ENCODE measurements at places on chromosomes 7 and 10.

DNA sequence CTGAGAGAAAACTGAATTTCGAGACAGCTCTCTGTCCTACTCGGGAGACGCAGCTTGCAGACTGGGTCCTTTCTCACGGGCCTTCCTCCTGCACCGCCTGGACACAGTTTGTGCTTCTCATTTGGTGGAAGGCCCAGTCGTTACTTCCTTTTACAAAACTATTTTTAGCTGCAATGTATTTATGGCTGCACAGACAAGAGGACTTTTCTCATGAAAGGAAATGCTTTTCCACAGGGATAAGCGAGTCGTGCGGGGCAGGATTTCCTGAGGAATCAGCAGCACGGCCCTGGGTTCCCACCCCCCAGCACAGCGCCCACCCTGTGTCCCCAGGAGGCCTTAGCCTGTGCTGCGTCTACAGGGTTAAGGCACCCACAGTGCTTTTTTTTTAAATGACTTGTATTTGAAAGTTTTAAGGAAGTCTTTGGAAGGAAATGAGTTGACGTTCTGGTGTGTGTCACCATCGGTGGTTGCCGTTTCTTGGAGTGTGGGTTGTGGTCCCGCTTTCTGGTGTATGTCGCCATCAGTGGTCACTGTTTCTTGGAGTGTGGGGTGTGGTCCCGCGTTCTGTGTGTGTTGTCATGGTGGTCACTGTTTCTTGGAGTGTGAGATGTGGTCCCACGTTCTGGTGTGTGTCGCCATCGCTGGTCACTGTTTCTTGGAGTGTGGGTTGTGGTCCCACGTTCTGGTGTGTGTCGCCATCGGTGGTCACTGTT lies 50.9 kb downstream of the INPP5A start:
- peak; percentile 79 for DNase-seq

- no peak for DNase-seq
Observed at GRCh38 chr10:77223526-77224460, 413.8 kb downstream of the KCNMA1 start.

DNA sequence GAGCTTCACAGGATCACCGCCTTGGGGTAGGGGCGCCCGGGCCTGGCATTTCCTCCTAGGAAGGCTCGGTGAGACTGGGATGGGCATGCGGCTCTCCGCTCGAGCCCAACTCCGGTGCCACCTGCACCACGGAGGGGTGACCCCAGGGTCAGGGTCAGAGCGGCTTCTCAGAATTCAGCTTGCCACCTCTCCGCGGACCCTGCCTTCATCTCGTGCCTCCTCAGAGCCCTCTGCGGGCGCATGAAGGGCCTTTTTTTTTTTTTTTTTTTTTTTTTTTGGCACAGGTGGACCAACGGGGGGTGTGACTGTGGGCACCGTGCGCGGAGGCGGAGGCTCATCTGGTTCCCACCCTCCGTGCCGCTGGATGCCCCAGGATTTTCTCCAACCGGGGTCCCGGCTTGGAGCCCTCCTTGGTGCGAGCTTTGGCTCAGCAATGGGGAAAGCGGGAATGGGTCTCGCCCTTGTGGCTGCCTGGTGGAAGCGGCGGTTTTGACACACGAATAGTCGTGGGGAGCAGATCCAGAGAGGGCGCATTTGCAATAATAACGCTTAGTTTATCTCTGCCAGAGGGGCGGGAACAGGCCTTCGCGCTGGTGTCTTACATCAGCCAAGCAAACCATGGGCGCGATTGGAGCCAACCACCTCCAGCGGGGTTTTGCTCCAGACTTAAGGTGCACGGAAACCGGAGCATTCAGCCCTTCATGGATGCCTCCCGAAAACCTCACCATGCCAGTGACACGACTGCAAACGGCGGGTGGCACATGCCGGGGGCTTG lies 5.0 kb upstream of the TNRC18 start:
- DNase-seq = no peak

DNA sequence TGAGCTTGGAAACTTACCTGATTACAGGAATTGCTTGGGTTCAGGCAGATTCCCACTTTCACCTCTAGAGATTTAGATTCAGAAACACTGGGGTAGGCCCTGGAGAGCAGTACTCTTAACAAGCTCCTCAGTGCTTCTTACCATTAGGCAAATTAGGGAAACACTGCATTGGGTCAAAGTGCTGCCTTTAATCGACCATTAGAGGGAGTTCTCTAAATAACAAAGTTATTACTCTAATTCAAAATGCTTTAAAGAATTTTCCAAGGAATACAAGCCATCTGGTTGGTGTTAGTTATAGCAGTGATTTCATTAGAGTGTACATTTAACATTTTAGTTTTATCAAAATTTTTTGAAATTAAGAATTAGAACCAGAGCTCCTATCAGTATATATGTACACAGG lies 324.5 kb downstream of the GFRA1 start:
- DNase-seq = no peak

DNA sequence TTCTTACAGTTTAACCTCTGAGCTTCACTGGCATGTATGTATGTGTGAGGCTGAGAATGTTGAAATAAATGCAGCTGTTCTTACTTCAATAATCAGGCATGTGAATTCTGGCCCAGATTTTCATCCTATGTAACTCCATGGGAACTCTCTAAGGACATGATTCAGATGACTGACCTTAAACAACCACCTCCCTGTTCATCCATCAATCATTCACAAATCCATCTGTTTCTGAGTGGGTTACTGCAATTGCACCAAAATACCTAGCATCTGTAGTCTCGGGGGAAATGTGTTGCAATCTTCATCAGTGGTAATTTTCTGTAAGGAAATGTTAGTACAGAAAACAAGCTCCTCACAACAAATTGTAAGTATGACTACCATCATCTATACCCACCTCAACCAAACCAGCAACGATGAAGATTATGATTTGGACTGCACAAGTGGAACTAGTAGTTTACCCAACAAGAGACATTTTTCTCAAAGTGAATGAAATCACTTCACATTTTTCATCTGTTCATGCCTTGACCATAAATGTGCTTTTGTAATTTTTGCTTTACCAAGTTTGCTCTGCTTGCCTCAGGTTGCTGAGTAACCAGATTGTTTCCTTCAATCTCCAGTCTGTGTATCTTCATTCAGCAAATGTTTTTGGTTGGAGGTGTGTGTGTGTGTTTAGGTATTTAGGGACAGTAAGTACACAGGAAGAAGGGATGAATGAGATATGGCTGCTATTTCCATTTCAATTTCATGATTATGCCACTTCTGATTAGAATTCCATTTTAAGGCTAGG lies 65.7 kb upstream of the FZD8 start:
- no peak for DNase-seq

GRCh38 chr7:1938788-1939433 lies 268.8 kb downstream of the ELFN1 start:
- peak; percentile 26 for DNase-seq

DNA sequence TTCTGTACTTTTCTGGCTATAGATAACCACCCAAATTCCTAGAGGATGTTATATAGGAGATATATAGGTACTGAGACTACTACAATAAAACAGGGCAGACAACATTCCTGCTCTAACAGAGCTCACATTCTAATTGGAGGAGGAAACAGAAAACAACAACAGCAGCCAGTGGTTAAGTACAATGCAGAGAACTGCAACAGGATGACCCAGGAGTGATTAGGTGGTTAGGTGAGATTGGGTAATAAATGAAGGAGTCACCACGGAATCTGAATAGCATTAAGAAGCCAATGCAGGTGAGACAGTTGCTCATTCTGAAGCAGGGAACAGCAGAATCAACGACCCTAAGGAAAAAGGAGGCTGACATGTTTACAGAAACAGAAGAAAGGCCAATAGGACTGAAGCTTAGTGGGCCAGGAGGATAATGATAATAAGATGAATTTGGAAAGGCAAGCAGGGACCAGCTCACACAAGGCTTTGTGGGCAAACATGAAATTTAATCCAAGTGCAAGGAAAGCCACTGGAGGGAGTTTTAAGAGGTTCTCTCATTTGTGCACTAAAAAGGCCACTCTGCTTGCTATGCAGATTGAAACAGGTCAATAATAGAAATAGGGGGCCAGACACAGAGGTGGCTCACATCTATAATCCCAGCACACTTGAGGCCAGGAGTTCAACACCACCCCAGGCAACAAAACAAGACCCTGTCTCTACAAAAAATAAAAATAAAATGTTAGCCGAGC lies 16.9 kb upstream of the REEP3 start:
- DNase-seq = no peak

- DNase-seq = no peak
Observed at GRCh38 chr7:155203059-155203881, 94.4 kb upstream of the INSIG1 start.

- no peak for DNase-seq
Observed at GRCh38 chr10:71138166-71138830, 74.1 kb upstream of the UNC5B start.

- no peak for DNase-seq
Observed at GRCh38 chr7:128041203-128041602, 10.0 kb upstream of the LRRC4 start.

GRCh38 chr10:1110674-1111119 lies 54.5 kb downstream of the WDR37 start:
- DNase-seq = no peak

- peak; percentile 7 for DNase-seq
Observed at GRCh38 chr7:1668396-1669063, 1.5 kb upstream of the ELFN1 start.

DNA sequence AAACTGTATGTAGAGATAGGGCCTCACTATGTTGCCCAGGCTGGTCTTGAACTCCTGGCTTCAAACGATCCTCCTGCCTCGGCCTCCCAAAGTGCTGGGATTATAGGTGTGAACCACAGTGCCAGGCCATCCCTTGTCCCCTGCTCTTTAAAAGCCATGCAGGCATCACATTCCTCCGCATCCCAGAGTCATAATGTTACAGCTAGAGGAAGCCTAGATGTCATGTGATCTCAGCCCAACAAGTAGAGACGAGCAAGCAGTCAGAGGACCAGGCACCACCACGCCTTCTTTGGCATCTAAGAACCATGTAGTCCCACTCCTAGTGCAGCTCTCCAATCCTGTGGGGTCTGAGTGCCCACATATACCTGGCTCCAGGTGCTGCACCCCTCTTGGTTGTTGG lies 13.1 kb downstream of the PODXL start:
- DNase-seq = no peak

DNA sequence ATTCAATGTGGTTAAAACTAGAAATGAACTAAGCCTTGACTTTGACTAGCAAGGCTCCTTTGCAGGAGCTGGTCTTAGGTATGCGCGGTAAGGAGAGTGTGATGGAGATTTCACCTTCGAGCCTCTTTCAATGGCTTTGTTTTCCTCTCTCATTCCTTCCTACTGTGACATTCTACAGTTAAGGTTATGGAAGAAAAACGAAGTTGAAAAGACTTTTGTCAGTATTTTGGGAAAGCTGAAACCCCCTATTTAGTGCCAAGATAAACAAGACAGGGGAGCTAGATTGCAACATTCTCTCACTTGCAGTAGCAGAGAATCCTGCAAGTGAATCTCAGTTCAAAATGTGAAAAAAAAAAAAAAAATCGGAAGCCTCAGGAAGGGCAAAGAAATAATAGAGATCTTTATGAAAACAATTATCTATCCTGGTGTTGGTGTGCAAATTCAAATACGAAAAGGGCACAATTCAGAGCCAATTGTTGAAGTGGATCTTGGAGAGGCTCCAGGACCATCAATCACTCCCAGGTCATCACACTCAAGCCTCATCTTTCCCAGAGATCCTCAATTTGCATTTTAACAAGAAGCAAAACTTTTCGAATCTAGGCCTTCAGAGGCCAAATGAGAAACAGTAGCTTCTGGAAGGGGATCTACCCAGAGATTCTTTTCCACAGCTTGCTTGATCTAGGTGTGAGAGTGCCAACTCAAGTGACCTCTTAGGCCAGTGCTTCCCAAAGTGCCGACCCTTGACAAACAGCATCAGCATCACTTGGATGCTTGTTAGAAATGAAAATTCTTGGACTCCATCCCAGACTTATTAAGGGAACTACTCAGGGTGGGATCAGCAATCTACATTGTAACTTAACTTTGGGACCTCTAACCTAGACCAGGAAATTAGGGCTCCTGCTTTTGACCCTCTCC lies 163.8 kb downstream of the INHBA start:
- no peak for DNase-seq

- DNase-seq = no peak
Observed at GRCh38 chr7:81333004-81333403, 414.2 kb upstream of the SEMA3C start.

GRCh38 chr10:121627876-121628581 lies 29.8 kb upstream of the FGFR2 start:
- no peak for DNase-seq

GRCh38 chr10:28674782-28675181 lies 2.5 kb upstream of the BAMBI start:
- no peak for DNase-seq

DNA sequence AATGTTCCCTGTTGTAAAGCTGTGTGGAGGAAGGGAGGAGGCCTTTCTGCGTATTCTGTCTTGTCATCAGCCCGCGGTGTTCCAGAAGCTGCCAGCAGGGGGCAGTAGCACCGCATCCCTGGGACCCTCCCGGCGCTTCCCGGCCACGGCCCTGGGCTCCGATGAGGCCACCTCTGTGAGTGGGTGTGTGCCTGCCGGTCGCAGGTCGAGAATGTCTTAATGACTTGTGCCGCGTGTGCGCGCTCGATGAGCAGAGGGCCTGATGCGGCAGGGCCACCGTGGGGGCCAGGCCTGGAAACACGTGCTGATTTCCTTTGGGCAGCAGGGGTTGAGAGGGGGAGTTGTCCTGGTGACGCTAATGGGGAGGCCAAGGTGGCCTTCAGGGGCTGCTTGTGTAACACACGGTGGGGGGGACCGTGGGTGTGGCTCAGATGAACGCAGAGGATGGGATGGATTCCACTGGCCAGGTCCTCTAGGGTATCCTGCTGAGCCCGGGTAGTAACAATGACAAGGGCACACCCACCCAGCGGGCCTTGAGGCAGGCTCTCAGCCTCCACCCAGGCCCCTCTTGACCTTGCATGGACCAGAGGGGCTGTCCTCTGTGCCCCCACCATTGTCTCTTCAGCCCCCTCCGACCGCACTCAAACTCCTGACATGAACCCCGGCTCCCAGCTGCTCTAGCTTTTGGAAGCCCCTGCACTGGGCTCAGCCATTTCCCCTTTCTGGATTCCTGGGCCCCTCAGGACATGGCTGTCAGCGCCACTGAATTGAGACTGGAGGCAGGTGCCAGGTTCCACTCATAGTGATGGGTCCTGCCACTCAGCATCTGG lies 135.9 kb upstream of the PODXL start:
- peak; percentile 68 for DNase-seq

DNA sequence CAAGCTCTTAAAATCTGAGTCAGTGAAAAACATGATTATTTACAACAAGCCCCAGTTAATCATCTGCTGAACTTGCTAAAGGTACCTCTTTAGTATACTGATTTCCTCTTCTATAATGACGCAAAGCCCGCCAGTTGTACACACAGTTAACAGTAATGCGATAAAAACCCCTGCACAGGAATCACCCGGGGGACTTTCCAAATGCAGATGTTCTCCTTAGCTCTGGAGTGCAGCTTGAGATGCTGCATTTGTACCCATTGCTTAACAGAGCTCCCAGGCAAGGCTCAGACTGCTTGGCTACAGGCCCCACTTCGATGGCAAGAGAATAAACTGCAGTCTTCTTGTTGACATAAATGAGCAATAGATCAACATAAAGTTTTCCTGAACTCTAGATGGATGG lies 279.6 kb upstream of the HGF start:
- no peak for DNase-seq

DNA sequence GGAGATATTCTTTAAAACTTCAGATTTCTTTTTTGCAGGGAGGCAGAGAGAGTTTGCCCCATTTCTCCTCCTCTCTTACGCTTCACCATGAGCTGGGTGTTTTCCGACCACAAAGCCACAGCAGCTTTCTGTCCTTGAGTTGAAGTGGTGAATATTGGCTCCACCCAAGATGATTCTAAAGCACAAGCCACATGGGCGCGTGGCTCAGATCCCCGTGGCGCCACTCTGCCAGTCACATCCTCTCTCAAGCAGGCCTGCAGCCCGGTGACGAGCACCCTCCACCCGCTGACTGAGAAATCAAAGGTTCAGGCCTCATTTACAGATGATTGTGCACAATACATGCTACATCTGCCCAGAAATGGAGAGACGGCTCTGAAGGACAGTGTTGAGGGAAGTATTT lies 27.6 kb upstream of the RNF32 start:
- peak; percentile 78 for DNase-seq

Data from activated naive CD4-positive, alpha-beta T cell treated with anti-CD3 and anti-CD28 coated beads for 36 hours (primary cell).